HepG2 (cell line): ENCODE measurements at places on chromosomes 12 and 14.

DNA sequence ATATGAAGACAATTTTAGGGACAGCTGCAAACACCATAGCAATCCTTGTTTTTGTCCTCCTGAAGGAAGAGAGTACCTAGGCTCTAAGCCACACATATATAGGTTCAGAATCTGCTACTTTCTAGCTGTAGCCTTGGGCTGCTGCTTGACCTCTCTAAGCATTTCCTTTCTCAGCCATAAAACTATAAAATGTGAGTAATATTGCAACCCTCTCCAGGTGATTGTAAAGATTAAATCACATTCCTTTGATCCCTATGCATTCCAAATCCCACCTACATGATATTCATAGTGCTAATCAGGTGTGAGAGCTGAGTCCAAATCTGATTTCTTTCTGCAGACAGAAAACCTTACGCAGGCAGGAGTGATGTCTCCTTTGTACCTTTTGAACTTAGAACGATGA lies 913.5 kb downstream of the VRK1 start:
- DNase-seq = no peak

DNA sequence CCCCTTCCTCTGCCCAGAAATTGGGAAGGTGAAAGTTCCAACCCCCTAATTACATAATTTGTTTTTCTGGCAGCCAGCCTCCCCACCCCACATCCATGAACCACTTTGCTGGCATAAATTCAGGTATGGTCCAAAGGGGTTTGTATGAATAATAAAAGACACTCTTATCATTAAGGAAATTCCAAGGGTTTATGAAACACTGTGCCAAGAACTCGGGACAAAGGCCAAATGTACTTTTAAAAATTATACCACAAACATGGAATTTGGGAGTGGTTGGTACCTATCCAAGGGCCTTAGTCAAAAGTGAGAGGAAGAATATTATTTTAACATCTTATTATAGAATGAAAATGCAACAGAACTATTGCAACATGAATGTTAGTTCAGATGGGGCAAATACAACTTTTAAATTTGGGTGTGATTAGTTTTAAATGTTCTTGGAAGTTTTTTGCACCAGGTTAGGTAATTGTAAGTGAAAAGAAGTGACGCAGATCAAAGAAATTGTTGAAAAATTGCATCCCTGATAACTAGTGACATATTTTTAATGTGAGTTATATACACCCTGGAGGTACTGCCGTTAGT lies 217.8 kb downstream of the TMEM117 start:
- no peak for DNase-seq

DNA sequence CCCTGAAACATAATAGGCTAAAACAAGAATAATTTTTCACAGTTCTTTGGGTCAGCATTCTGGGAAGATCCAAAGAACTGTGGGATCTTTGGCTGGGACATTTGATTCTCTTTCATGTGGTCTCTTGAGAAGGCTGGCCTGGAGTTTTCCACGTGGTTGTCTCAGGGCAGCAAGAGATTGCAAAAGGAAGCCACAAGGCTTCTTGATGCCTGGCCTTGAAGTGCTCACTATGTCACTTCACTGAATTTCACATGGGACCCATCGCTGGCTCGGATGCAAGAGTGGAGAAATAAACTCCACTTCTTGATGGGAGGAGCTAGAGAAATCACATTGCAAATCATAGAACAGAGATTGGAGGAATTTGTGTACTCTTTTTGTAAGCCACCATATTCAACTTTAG lies 343.4 kb downstream of the MED13L start:
- no peak for DNase-seq

- DNase-seq = no peak
Observed at GRCh38 chr12:11460343-11461023, 65.1 kb upstream of the PRB2 start.

GRCh38 chr12:124509676-124510300 lies 57.6 kb downstream of the NCOR2 start:
- peak; percentile 86 for DNase-seq

DNA sequence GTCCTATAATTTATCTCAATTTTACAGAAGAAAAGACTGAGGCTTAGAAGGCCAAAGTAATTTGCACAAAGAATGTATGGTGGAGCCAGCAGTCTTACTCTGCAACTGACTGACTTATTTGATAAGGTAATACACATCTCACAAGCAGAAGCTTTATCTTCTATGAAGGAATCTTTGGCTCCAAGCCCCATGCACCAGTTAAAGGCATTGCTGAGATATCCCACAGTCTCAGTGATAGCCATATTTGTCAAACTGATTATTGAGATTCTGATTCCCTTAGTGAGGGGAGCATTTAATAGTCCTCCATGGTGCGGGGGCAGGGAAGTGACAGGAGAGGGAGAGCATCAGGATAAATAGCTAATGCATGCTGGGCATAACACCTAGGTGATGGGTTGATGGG lies 60.4 kb upstream of the GRIP1 start:
- DNase-seq = no peak

- DNase-seq = no peak
Observed at GRCh38 chr12:67982164-67982563, 7.1 kb upstream of the IFNG-AS1 start.

DNA sequence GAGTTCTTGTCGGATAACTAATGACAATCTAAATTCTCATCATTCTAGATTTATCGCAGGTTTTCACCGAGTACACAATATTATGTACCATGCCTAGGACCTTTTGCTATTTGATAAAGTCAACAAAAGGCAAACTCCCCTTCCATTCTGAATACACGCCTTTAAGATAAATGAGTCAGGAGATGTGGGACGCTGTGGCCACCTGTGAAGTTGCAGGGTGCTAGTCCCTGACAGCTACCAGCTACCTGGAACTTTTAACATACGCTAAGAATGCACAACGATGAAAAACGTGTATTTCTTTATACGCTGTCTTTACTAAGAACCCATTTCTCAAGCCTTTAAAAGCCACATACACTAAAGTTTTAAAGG lies 678 bp downstream of the MDM1 start:
- no peak for DNase-seq

- DNase-seq = no peak
Observed at GRCh38 chr12:12899530-12900380, 8.4 kb downstream of the GPRC5A start.

DNA sequence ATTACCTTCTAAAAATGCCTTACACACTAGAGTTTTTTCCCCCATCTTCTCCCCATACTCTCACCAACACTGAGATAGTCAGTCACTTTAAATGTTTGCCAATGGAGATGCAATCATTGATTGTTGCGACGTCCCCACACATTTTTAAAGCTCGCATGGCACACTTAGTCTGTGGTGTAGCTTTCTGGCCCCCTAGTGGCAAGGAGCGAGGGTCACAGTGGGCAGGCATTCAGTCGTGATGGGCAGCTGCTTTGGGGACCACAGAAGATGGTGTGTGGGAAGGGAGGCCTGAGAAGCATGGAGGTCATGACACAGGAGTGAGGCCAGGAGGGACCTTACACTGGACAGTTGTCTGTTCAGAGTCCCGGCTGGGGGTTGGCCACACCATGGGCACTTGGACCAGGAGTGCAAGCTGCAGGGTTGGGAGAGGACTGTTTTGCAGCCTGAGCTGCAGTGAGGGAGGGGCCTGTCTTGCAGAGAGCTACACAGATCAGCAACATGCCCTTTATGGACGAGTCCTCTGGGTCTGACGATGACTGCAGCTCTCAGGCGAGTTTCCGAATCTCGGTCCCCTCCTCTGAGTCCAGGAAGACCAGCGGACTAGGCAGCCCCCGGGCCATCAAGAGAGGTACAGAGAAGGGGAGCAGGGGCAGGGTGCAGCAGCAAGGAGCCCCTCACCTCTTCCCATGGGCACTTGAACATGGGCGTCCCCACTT lies 28.6 kb downstream of the PIGH start:
- peak; percentile 45 for DNase-seq

- DNase-seq = no peak
Observed at GRCh38 chr12:106522708-106523107, 60.1 kb upstream of the RFX4 start.

DNA sequence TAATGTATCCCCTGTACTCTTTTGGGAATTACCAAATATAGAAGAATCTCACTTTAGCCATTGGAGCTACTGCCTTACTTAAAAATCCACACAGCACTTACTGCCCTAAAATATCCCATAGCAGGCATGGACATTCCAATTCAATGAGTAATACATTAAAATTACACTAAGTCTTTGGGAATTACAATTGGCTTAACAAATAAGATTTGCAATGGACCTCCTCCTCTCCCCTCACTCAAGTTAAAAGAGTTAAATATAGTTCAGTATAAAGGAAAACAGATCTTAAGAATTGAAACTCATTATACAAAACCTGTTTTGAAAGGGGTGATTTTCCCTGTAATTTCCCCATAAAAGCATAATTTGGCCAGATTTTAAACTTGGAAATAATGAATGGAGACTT lies 477.1 kb downstream of the SLC16A7 start:
- no peak for DNase-seq

DNA sequence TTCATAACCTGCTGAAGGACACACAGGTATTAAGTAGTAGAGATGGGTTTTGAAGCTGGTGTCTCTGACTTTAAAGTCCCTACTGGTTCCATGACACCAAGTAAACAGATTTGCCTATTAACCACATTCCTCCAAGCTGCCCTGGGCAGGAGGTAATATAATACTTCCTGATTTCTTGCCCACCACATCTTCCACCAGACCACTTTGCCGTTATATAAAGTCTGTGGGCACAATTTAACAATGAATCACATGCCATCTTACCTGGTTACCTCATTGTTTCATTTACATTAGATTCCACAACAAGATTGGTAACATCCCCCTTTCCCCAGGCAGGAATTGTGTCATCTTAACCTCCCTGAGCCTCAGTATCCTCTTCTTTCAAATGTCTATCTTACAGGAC lies 900 bp upstream of the LRRC23 start:
- no peak for DNase-seq

- no peak for DNase-seq
Observed at GRCh38 chr12:3155702-3156370, 78.7 kb downstream of the TSPAN9 start.

DNA sequence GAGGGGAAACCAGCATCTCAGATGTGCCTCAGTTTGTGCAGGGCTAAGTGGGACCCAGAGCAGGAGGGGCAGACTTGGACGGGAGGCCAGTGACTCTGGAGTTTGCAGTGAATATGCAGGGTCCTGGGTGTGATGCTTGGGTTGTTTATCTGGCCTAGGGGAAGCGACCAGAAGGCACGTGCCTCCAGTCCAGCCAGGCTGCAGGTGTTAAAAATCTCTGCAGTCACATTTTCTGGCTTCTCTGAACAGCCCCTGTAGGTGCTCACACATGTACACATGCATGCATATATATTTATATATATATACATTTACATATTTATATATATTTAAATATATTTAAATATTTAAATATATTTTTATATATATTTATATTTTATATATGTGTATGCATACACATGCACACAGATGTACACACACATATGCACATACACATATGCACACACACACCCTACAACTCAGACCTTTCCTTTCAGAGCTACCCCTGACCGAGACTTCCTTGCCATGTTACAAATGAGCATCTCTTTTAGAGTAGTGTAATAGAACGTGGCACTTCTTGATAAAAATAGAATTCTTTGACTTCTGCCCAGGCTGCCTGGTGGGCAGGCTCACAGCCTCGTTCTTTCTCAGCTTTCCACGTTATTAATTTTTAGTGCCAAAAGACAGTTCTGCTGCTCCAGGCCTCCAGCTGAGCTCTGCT lies 26.8 kb upstream of the TCL1B start:
- DNase-seq = no peak

- DNase-seq = no peak
Observed at GRCh38 chr12:39805651-39806050, 186.0 kb upstream of the ABCD2 start.

DNA sequence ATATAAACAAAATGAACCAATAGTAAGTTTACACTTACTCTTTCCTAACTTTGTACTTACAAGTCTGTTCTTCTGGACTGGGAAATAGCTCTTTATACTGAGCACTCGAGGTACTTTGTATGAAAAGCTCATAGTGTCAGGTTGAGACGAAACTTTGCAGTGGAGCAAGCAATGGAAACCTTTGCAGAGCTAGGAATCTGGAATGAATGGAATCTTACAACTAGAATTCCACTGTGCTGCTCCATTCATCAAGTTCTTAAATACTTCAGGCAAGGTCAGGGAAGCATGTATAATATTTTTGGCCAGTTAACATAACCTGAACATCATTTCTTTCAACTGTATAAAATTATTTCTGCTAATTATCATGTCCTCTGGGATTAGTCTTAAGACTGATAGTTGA lies 1327.5 kb upstream of the FLRT2 start:
- no peak for DNase-seq

DNA sequence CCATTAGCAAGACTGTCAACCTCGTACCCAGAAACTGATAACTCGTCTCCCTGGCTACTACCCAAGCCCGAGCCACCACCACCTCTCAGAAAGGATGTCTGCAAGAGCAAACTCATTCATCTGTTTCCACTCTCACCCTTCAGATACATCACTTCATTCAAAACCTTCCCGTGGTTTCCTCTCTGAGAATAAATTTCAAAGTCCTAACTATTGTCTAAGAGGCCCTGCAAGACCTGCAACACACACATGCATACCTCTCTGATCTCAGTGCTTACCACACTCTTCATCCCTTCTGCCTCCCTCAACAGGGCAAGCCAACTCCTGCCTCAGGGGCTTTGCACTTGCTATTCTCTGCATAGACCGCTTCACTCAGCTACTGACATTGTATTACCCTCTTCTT lies 40.6 kb downstream of the PPP1R13B start:
- no peak for DNase-seq

DNA sequence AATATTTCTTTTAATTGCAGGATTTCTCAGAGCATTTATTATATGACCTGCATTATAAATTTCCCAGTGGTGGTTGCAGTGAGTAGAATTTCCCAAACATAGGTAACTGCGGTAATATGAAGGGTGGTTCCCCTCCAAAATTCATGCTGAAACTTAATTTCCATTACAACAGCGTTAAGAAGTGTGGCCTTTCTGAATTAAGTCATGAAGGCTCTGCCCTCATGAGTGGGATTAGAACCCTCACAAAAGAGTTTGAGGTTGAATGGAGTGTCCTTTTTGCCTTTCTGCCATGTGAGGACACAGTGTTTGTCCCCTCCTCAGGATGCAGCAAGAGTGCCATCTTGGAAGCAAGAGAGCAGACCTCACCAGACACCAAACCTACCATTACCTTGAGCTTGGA lies 233.6 kb downstream of the KTN1 start:
- no peak for DNase-seq

DNA sequence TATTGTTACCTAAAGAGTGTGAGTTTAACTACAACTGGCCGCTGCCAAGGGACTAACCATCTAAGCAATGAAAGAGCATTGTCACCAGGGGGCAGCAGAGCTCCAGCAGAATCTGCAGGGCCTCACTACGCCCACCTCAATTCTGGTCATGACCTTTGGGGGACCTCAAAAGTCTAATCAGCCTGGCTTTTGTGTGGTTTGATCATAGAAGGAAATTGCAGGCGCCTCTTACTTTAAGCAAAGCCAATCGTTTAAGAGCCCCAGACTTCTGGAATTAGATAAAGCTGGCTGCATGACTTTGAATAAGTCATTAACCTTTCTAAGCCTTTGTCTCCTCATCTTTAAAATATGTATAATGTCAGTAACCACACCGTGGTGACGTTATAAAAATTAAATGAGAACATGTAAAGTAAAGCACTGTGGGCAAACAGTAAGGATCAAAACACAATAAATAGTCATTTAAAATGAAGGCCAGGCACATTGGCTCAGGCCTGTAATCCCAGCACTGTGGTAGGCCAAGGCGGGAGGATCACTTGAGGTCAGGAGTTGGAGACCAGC lies 58.6 kb downstream of the TBX3 start:
- peak; percentile 74 for DNase-seq

GRCh38 chr14:103593577-103593976 lies 30.8 kb downstream of the COA8 start:
- no peak for DNase-seq
